ENCODE measurements at places on chromosomes 1 and 21. TPM values are rescaled to one million over a fixed set of nuclear protein-coding genes. Genes with fewer than 3 reads are reported as not detected.

DNA sequence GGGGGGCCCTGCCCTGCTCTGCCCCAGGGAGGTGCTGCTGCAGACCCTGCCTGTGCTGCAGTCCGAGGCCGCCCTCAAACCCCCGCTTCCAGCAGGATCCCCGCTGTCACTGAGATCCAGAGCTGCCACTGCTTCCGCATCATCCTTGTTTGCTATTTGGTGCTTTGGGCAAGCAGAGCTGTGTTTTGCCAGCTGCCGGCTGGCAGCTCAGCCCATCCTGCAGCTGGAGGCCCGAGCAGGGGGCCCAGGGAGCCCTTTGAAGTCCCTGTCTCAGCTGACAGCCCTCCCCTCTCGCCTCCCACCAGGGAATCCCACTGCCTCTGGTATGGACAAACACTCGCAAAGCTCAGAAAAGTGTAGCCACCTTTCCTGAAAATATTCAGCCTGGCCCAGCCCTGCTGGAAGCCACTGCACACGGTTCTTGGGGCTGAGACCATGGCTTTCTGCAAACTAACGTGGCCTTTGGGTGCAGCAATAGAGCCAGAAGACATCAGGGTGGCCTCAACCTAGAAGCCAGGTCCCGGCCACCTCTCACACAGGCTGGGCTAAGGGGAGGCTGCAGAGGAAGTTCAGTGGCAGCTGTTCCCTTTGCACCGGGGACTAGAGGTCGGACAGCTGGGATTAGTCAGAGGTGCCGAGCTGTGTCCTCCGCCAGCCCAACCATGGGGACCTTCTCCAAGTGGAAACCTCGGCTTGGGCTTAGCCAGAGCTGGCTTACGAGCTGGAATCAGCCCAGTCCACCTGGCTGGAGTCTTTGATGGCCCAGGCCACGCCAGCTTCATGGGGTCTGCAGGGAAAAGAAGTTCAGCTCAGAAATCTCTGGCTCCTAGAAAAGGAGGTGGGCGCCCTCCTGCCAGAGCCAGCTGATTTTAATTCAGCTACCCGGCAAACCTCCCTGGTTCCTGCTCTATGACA, 107.1 kb downstream of the SPSB1 start:
- no peaks in the 10 kb centered on the region for H3K36me3 ChIP-seq
- peaks cover 21% of the 10 kb centered on the region for H3K4me1 ChIP-seq
- no peak overlapping the region for H3K27ac ChIP-seq
- no peak for DNase-seq
- no peaks in the 10 kb centered on the region for H3K27me3 ChIP-seq
- H3K4me3 ChIP-seq: no peak overlapping the region

GRCh38 chr1:226066415-226067078, 4.0 kb downstream of the H3-3A start:
- no peak overlapping the region for H3K27ac ChIP-seq
- H3K4me3 ChIP-seq: no peak overlapping the region
- H3K27me3 ChIP-seq: no peaks in the 10 kb centered on the region
- H3K4me1 ChIP-seq: peaks cover 33% of the 10 kb centered on the region

GRCh38 chr1:178938959-178939317, 68.1 kb upstream of the ANGPTL1 start:
- H3K27me3 ChIP-seq: peaks cover 10% of the 10 kb centered on the region
- no peaks in the 10 kb centered on the region for H3K36me3 ChIP-seq
- H3K27ac ChIP-seq: no peak overlapping the region
- no peak overlapping the region for H3K4me3 ChIP-seq

DNA sequence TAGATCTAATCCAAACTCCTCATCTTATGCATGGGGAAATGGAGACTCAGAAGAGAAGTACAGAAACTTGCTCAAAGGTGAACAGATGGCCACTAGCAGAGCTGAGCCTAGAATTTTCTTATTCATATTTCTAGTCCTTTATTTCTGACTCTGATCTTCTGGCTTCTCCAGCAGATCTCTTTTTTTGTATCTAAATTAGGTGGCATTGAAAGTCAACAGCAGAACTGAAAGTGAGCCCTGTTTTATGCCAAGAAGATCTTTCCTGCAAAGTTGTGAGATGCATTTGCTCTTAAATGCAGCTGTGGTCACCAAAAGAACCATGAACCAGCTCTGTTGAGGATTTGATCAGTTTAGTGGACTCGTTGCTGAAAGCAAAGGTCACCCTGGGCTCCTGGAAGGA, 75.5 kb downstream of the KAZN start:
- no peak overlapping the region for H3K27ac ChIP-seq
- H3K36me3 ChIP-seq: no peaks in the 10 kb centered on the region
- no peak for DNase-seq
- H3K27me3 ChIP-seq: peaks cover 3% of the 10 kb centered on the region
- no peak overlapping the region for H3K4me3 ChIP-seq
- H3K4me1 ChIP-seq: no peaks in the 10 kb centered on the region

DNA sequence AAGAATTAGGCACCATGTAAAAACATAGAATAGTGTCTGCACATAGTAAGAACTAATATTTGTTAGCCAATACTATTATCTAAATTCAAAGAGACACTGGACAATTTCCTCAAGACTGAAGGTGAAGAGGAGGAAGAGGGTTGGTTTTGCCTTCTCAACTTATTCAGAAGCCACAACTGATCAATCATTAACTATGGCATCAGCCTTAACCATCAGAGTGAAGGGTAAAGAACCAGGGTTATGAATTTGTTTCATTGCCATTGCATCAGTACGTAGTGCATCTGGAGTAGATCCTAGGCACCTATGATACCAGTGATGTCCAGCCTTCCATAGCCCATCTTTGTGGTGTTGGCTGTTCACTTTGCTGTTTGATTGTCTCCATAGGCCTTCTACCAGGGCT, 421.7 kb upstream of the DEPDC1 start:
- no peak overlapping the region for H3K27ac ChIP-seq
- no peaks in the 10 kb centered on the region for H3K4me1 ChIP-seq
- H3K36me3 ChIP-seq: no peaks in the 10 kb centered on the region

Gene OR10J1
- not detected for total RNA-seq

Gene NCAM2
- total RNA-seq: 0.41 TPM

Gene ST6GALNAC3
- 0.82 TPM for total RNA-seq
